ENCODE measurements at places on chromosomes 4 and X. TPM values are rescaled to one million over a fixed set of nuclear protein-coding genes. Genes with fewer than 3 reads are reported as not detected.

Gene ARHGEF6
- 2.7 TPM for polyA plus RNA-seq

Gene SASH3
- not detected for polyA plus RNA-seq

Gene GNRHR
- 0.02 TPM for polyA plus RNA-seq

Gene BMP3
- polyA plus RNA-seq: 0.13 TPM

Gene RS1
- not detected for polyA plus RNA-seq

Gene AFM
- polyA plus RNA-seq: not detected

Gene NCAPG
- 4.8 TPM for polyA plus RNA-seq

Gene LRIT3
- not detected for polyA plus RNA-seq

Gene DGAT2L6
- not detected for polyA plus RNA-seq

Gene NPNT
- polyA plus RNA-seq: not detected
